ENCODE measurements at places on chromosomes 12 and 14. TPM values are rescaled to one million over a fixed set of nuclear protein-coding genes. Genes with fewer than 3 reads are reported as not detected.

SRRM4 gene
- not detected for total RNA-seq

DNA sequence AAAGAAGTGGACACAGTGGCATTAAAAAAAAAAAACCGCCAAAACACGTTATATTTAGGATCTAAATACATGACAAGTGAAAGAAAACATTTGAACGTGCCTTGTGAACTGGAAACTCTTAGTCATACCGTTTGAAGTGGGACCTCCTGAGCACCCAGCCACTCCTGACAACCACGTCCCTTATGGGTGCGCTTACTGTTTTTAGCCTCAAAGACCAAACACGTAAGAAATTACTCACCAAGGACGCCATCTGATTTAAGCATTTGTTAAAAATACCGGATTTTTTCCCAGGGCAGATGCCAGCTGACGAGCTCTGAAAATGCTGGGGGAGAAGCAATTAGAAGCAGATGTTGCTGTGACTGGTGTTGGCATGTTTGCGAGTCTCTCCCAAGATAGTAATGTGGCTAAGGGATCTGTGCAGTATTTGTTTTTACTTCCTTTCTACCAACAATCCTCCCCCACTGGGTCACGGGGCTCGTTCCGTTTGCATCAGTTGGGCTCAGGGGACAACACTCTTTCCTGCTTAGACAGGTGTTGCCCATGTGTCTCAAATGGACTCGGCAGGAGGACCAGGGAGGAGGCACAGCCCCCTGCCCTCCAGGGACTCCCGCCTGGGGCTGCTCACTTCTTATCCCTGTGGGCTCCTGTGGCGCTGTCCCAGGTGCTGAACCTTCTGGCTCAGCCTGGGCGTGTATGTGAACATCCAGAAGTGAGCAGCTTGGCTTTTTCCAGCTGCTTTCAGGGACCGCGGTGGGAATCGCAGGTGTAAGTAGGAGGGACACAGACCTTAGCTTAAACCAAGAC, 101.0 kb downstream of the BEGAIN start:
- DNase-seq: peak; percentile 49

- DNase-seq: no peak
Measured at GRCh38 chr12:80707830-80708258, 410 bp downstream of the MYF6 start.

ALX1 gene
- not detected for total RNA-seq

GRCh38 chr12:80033448-80033847, 65.9 kb upstream of the OTOGL start:
- DNase-seq: peak; percentile 86

DNA sequence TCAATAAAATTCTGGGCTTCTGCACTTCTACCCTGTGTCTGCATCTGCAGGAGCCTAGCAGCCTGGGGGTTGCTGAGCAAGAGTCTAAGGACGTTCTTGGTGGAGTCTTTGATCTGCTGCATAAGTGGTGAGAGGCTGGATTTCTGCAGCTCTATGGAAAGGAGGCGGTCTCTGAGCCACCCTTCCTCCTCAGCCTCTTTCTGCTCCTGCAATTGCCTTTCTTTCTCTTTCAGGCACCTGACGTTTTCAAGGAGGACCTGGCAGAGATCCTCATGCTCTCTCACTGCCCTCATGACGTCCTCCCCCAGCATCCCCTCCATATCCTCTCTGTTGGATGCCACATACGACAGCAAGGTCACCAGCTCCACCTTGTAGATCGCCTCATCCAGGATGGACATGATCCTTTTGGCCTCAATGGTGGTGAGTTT, 13.6 kb upstream of the TPCN1 start:
- DNase-seq: peak; percentile 73

LPAR5 gene
- 0.27 TPM for total RNA-seq

PPP4R4 gene
- 0.15 TPM for total RNA-seq

CD163 gene
- not detected for total RNA-seq

DNA sequence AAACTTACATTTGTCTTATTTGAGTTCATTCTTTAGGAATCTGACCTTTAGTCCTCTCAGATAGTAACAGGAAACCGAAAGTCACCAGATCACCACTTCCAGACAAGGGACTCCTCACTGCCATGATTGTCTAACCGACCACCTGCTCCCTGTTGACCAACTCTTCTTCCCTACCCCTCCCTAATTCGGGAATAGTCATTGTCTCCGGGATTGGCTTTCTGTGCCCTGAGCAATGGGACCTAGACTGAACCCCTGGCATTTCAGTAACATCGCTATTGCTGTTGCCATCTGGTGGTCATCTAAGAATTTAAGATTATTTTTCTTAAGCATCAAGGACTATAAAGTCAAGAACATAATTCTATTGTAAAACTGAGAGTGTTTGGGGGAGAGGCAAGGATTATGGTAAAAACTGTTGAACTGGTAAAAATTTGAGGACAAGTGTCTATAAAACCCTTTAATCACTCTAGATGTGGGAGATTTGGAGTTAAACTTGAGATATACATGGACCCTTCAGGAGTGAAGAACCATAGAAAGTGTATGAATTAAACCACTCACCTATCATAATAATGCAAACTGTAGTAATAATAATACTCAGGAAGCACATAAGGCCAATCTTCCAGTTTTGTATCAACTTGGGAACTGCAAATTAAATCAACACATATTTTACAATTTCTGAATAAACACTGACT, 6.3 kb downstream of the CLEC2A start:
- peak; percentile 40 for DNase-seq

GRCh38 chr14:105316968-105317510, 2.5 kb downstream of the PACS2 start:
- DNase-seq: no peak

DNA sequence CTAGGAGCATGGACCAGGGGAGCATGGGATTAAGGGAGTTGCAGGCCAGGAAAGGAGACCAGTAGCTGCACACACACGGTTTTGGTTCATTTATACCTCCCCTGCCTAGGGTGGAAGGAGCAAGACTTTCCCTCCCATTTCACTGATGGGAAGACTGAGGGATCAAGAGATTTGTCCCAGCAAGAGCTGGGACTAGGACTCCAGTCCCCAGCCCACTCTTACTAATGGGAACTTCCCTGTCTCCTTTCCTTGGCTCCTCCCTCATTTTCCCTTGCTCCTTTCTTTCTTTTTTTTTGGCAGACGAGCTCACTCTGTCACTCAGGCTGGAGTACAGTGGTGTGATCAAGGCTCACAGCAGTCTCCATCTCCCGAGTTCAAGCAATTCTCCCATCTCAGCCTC, 13.0 kb downstream of the SCNN1A start:
- no peak for DNase-seq

SNX6 gene
- 188 TPM for total RNA-seq

DNA sequence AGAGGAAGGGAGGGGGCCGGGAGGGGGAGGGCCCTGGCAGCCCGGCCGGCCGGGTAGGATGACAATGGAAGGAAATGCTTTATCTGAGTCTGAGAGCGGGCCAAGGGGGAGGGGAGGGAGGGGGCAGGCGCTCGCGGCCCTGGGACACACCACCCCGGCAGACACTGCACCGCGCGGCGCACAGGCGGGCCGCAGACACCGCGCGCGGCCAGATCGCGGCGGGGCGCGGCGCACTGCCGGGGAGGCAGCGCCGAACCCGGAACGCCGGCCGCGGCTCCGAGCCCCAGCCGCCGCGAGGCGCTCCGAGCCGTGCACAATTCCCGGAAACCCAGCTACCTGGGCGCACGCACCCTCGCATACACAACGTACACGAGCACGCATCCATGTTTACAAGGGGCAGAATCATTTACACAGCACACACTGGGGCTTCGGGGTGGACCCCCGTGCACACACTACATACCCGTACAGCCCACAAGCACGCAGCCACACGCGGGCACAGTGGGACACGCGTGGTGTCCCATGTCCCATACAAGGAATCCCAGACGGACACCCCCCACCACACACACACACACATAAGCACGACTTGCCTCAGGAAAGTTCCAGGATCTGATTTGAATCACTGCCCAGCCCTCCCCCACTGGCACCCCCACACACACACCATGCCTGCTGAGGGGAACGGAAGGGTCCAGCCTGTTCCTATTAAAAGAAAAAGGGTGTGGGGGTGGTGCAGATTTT, at the start of gene HDAC7:
Gene HDAC7 (minus strand): TSS at position 8 of the 735 bp plus-strand sequence. CDS start 118 bp downstream, outside the sequence.
- peak; percentile 81 for DNase-seq

PRKAB1 gene
- 16.2 TPM for total RNA-seq

DNA sequence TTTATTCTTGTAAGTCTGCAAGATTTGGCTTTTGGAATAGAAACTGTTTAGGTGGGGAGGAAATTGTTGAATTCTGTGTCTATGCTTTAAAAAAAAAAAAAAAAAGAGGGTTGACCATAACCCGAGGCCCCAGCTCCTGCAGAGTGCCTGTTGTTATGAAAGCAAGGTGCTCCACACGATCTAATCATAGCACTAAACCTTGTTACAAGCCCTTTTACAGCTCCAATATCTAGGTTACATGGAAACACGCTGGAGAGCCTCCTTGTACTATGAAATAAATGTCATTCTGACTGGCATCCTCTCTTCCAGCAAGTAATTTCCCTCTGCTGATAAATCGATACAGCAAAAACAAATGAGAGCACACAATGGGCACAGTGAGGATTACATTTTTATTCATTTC, 303.1 kb upstream of the SOX5 start:
- no peak for DNase-seq

BCL2L14 gene
- 6.7 TPM for total RNA-seq

DNA sequence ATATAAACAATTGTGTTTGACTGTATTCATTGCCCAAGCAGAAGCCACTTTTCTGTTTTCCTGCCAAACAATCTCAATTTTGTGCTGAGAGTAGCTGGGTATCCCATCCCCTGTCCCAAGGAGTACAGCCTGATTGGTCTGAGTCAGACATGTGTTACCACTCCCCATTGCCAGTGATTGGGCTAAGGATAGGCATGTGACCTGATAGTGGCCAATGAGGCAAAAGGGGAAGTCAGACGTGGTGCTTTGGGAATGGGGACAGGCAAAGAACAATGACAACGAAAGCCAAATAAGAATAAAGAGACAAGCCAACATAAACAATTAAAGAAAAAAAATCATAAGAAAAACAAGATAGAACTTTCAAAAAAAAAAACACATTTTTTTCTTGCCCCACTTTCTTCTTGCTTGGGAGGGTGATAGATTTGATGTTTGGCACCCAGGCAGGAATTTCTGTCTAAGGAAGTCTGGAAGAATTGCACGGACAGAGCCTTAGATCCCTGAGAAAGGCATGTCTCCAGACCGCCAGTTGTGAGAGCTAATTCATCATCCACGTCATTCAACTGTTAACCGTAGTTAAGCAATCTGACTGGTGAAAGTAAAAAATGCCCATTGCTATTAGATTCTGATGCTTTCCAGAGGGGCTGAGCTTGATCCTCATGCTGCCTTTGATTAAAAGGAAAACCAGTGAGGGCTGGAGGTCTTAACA, 626.6 kb upstream of the TMEM132C start:
- DNase-seq: peak; percentile 77

LIN7A gene
- 1.3 TPM for total RNA-seq

- DNase-seq: no peak
Measured at GRCh38 chr12:53184828-53185227, 4.1 kb upstream of the CSAD start.
